AG04450 (cell line): ENCODE measurements at places on chromosomes 4 and X.

DNA sequence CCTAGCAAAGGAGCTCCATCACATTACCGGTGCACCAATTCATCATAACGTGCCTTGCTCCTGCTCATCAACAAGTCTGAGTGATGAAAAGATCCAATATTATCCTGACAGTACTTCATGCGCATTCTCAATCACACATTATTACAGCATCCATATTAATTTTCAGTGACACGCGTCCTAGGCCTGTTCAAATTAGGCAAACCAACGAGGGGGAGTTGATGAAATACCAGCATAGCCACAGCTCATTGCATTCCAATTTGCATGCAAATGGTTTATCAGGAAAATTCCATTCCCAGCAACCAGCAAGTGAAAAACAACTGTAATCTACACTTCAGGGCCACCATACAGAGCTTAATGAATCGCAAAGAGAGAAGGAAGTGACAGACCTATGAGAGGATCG, 236.9 kb downstream of the DCLK2 start:
- DNase-seq, result no peak

- no peak for DNase-seq
Observed at GRCh38 chrX:18992829-18993228, 8.9 kb upstream of the PHKA2 start.

DNA sequence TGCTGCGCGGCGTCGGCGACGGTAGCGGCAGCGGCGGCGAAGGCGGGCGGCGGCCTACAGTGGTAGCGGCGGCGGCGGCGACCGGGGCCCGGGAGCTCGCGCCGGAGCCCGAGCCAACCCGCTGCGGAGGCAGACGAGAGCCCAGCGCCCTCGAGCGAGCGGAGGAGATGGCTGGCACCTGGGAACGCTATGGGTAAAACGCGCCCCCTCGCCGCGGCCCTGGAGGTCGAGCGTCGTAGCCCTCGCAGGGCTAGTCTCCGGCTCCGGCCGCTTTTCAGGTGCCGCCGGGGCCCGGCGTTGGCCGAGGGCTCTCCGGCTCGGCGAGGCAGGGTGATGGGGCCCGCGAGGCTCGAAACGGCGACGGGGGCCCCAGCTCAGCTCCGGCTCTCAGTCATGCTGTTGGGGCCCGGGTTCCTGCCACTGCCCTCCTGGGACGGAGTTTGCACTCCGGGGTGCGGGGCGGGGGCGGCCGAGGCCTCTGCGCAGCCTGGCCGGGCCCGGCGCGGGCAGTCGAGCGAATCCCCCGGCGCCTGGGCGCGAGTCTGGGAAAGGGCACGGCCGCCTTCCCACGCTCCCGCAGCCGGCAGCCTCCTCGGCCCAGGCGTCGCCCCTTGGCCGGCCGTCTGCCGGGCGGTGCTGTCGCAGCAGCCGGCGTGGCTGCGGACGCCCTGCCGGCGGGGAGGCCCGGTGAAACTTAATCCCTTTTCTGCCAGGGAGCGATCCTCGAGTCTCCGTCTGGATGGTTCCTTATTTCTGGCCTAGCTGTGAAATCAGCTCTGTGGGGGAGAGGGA, 768 bp downstream of the MID2 start:
- no peak for DNase-seq

DNA sequence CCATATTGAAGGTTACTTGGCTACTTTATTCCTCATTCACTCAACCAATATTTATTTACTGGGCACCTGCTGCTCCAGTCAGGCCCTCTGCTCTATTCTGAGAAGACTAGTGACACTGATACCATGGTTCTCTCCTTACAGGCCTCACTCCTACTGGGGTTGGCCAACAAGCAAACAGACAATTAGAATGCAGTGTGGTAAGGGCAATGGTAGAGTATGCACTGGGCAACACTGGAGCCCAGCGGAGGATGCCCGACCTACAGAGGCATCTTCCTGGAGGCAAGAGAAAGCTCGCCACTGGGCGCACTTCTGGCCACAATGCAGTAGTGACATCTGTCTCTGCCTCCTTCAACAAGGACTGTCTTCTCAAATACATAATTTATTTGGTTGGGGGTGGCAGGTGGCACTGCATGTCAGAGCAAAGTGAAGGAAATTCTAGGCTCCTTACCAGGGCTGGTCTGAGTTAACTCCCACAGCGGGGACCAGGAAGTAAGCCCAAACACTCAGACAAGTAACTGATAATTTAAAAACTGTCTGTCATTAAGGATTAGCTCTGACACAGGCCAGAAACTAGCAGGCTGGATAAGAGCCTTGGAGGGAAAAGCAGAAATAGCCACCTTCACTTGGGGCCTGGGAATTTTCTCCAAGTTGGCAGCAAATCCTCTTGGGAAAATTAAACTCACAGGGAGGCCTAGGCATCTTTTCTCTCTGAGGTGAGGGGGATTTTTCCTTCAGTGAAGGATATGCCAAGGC, 150.7 kb upstream of the EOLA2 start:
- no peak for DNase-seq

DNA sequence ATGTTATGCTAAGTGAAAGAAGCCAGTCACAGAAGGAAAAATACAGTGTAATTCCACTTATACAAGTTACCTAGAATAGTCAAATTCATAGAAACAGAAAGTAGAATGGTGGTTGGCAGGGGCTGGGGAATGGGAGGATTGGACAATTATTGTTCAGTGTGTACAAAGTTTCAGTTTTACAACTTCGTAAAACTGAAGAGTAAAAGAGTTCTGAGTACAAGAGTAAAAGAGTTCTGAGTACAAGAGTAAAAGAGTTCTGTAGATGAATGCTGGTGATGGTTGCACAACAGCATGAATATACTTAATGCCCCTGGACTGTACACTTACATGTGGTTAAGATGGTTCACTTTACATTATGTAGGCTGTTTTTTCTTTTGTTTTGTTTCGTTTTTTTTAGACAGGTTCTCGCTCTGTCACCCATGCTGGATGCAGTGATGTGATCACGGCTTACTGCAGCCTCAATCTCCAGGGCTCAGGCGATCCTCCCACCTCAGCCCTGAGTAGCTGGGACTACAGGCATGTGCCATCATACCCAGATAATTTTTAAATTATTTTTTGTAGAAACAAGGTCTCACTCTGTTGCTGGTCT, 230.9 kb downstream of the SOWAHB start:
- DNase-seq, result no peak

- DNase-seq, result no peak
Observed at GRCh38 chr4:108053251-108053711, 63.6 kb downstream of the HADH start.

- peak; percentile 10 for DNase-seq
Observed at GRCh38 chrX:12814420-12814819, 23.2 kb downstream of the PRPS2 start.

DNA sequence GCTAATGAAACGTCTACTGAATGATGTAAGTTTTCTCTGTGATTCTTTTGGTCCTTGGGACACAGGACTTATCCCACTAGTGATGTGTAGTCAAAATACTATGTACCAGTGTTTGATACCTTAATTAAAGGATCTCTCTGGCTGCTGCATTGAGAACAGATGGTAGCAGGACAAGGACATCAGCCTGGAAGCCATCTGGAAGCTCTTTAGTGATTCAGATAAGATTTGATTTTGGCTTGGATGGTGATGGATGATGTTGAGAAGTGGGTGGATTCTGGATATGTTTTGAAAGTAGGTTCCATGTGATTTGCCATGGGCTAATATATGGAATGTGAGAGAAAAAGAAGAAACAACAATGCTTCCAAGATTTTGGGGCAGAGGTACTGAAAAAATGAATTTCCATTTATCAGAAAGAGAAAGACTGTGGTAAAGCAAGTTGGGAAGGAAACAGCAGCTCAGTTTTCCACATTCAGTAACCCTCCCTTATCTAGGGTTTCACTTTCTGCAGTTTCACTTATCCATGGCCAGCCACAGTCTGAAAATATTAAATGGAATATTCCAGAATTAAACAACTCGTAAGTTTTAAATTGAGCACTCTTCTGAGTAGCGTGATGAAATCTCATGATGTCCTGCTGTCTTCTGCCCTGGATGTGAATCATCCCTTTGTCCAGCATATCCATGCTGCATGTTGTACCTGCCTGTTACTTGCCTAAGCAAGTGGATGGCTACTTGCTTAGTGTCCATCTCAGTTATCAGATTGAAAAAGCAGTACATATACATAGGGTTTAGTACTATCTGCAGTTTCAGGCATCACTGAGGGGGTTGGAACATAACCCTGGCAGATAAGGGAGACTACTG, 15.6 kb downstream of the CD38 start:
- DNase-seq, result no peak

DNA sequence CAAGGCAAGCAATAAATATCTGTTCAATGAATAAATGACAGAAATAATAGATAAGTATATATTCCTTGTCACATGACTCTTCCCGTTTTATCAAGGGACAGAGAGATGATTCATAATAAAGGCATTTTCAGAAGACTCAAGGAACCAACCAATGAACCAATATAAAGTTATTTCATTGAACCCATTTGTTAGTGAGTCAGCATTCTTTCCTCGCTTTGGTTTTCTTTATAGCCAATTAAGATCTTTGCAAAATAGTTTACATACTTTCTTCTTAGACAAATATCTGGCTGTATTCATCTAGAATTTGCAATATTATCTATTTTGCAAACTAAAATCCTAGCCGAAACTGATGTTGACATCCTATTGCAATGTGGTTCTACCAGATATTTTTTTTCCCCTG, 269.4 kb downstream of the IL15 start:
- peak; percentile 15 for DNase-seq

GRCh38 chrX:6667048-6667768, 132.3 kb upstream of the VCX3A start:
- DNase-seq, result no peak

DNA sequence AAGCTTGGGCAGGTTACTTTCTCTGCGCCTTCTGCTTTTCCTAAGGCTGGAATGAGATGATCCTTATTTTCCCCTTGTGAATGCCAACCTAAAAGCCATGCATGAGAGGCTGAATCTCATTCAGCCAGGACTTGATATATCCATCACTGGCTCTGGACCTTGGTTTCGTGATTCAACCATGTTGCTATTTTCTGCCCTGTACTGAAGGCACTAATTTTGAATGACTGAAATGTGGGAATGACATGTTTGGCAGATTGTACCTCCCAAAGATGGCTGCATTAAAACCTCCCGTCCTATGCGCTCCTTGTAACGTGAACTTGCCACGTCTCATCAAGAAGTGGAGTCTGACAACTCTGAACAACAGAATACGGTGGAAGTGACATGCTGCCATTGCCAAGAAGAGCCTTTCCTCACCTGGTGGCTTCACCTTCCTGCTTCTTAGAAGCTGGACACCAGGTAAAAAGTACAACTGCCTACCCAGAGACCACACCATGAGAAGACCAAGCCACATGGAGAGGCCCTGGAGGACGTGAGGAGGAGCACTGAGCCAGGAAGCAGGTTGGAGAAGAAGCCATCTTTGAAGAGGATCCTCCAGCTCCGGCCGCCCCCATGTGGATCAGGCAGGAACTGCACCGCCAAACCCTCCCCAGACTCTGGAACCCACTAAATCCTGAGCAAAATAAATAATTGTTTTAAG, 174.5 kb downstream of the NSUN7 start:
- no peak for DNase-seq

DNA sequence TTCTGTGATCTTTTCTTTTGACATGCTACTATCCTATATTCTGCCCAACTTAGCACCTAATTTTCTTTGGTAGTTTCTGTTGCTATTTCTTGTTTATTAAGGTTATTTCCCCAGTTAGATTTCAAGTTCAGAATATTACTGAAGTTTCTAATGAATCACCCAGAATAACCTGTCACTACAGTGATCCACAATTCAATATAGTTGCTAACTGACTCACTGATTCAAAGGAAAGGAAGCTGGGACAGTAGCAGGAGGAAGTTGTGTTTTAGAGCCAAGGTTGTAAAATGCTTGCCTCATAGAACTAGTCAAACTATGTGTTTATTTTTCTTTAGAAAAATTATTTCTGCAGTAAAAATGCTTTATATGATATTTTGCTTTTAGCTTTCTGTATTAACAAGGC, 37.4 kb downstream of the PAK3 start:
- no peak for DNase-seq

DNA sequence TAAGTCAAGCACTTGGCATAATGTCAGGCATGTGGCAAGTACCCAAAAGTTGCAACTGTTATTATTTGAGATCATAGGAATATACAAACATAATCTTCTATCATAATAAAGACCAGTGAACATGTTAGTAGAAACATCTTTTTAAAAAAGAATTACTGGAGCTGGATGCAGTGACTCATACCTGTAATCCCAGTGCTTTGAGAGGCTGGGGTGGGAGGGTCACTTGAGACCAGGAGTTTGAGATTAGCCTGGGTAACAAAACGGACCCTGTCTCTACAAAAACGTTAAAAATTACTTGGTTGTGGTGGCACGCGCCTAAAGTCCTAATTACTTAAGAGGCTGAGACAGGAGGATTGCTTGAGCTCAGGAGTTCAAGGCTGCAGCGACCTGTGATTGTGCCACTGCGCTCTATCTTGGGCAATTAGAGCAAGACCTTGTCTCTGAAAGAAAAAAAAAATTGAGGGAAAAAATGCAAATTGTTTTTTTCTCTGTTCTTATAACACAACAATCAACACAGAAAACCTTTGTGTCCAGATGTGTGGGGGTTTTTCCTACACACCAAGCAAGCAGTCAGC, 284.3 kb downstream of the ARHGAP10 start:
- no peak for DNase-seq

GRCh38 chrX:104428231-104428630, 137.8 kb upstream of the IL1RAPL2 start:
- DNase-seq, result no peak

DNA sequence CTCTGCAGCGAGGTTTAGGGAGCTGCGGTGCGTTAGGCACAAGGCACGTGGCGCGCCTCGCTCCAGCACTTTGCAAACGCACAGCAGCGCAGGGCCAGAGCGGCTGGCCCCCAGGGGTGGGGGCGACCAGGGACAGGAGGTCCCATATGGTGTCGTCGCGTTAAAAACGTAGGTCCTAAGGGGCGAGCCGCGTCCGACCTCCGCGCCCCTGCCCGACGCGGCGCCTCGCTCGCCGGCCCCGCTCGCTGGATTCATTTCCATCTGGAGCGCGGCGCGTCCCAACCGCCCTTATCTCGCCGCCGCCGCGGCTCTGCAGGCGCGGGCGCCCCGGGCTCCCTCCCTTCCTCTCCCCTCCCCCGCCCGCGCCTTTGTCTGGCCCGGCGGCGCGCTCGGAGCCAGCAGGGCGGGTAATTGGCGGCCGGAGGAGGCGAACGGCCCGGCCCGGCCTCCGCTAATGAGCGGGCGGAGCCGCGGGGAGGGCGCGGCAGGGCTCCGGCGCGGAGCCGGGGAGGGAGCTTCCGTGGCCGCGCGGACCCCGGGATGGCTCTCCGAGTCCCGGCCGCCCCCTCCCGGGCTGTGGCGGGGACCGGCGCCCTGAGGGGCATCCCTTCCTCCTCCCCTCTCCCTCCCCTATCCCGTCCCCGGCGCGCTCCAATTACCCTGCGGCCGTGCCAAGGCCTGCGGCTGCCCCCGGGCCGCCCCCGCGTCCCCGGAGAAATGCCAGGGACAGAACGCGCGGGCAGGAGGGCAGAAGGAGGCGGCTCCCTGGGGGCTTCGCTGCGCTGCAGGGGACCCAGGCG, 409.0 kb downstream of the BCOR start:
- DNase-seq, result no peak
